ENCODE measurements at places on chromosomes 12 and 14.

- no peak for DNase-seq
These were observed 6.2 kb upstream of the GPX2 start for GRCh38 chr14:64948612-64949210.

DNA sequence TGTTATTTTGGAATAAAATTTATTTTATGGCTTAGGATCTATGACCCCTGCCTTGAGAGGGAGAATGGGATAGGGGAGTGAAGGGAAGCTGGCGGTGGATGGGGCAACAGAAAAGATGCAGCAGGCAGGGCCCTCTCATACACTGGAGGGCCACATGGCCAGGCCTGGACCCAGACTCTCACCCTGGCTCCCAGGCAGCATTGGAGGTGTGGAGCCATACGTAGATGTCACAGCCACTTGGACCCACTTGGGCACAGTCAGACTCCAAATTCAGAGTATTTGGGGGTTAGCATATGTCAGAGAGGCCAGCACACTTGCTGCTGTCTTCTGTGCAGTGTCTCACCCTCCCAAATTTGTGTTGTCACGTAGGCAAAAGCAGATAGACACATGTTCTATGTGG lies 6.5 kb downstream of the NAB2 start:
- DNase-seq: no peak

GRCh38 chr12:120972870-120973543 lies 5.3 kb upstream of the HNF1A start:
- no peak for DNase-seq

DNA sequence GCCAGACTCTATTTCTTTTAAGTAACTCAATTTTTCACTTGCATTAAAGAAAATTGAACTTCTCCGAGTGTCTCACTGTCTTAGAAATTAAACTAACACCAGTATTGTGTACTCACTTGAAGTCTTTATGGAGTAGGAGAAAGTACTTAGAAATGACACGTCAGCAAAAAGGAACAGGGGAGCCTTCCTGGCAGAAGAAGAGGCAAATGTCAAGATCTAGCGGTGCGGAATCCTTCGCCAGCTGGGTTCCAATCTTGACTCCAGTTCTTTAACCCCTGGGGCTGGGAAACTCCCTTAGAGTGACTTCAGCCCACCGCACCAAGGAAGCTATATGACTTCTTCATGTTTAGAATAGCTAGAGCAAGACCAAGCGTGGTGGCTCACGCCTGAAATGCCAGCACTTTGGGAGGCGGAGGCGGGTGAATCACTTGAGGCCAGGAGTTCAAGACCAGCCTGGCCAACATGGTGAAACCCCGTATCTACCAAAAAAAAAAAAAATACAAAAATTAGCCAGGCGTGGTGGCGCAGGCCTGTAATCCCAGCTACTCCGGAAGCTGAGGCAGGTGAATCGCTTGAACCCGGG lies 34.4 kb downstream of the WBP11 start:
- no peak for DNase-seq

DNA sequence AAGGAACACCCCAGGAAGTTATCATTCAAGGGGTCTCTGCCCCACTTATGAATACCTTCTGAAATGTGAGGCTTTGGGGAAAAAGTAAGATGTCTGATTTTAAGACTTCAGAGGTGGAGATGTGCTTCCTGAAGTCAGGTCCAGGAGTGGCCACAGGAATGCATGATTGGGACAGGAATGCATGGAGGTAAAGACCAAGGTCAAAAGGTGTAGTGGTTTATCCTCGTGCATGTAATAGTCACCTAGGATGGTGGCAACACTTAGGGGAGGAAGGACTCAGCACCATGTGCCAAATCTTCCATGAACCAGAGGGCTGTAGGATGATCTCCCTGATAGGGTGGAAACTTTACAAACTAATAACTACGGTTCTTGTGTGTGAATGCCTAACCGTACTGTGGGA lies 217.3 kb downstream of the C12orf75 start:
- no peak for DNase-seq
